ENCODE measurements at places on chromosomes 3 and 15.

DNA sequence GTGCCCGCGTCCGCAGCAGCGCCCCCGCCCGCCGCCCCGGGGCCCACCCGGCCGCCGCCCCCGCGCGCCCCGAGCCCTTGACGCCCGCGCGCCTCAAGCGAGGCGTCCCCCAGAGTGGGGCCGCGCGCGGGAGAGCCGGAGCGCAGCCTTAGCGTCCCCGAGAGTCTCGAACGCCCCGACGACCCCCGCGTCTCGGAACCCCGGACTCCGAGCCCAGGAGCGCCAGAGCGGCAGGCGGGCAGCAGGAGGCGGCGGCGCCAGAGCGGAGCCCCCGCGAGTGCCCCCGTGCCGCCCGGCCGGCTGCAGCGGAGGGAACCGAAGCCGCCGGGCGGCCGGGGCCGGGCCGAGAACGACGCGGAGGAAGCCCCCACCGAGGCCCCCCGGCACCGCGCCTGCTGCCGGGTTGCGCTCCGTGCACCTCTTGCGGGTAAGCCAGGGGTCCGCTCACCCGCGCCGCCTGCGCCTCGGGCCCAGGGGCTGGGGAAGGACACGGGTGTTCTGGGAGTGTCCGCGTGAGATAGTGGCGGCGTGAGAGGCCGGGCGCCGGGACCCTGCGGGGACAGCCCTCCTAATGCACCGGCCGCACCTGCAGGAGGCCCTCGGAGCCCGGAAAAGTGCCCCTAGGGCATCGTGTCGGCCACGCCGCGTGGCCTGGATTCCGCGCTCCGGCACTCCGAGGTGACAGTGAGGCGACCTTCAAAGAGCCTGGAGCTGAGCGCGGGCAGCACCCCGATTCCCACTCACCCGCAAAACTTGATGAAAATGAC, 52.0 kb upstream of the ULK4 start:
- peak; percentile 14 for ATAC-seq

DNA sequence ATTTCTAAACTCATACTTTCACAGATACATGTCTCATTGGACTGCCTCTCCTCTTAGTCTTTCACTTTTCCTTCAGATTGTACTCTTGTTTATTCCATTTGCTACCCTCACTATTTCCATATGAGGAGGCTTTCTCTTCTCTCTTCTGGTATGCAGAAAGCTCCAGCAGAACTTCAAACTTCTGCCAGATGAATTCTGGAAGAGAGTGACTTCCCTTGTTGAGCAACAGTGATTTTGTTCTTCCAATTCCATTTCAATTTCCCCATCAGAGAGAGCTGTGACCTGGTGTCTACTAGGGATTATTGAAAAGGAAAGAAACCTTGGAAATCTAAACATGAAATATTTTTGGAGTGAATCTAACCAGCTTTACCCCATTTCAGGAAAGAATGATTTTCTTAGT, 523.2 kb upstream of the ZNF717 start:
- no peak for ATAC-seq

- no peak for ATAC-seq
Measured at GRCh38 chr3:23952646-23953045, 7.6 kb downstream of the NR1D2 start.

DNA sequence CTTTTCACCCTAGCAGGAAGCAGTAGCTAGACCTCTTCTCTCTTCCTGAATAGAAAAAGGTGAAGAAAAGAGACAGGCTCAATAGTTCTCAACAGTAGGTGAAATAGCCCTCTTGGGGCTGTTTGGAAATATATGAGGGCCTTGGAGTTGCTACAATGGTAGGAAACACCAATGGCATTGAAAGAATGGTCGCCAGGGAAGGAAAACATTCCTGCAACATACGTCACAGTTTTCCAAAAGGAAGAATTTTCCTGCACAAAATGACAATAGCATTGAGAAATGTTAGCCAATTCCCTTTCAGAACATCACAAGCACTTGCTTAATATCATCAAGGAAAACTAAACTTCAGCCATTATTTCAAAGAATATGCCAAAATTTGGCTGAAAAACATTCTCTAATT, 484.5 kb downstream of the IGSF11 start:
- no peak for ATAC-seq

GRCh38 chr15:46266661-46267060, 631.8 kb downstream of the SQOR start:
- ATAC-seq = no peak

DNA sequence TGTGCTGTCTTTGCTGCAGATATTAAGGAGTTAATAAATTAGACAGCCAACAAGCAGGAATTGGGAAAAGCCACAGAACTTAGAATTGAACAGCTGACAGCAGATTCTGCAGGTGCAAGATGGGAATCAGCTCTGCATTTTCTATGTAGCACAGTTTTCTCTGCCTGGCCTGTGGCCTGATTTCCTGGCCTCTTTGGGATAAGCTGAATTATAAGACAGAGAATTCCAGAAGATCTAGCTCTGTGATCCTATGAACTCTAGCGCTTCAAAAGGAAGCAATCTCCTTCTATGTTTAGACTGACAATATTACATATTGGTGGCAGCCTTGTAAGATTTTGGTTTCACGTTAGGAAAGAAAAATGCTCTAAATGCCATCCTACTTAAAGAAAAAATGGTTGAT, 24.0 kb upstream of the SOX2 start:
- no peak for ATAC-seq

DNA sequence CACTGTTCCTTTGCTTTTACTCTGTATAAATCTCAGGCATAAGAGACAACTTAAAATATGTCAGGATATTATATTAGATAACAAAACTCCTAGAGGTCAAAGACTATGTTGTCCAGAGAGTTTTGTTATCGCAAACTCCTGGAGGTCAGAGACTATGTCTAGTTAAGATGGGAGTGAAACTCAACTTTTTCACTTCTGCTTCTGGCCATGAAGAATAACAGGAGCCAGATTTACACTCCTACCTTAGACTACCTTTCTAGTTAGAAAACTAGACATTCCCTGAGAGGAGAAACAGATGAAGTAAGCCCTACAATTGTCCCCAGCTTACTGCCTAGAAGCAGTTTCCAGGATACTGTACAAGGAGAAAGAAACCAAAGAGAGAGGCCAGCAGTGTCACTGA, 255.4 kb upstream of the UBE2E1 start:
- ATAC-seq = no peak

GRCh38 chr3:11622586-11623550, 20.8 kb downstream of the VGLL4 start:
- no peak for ATAC-seq

DNA sequence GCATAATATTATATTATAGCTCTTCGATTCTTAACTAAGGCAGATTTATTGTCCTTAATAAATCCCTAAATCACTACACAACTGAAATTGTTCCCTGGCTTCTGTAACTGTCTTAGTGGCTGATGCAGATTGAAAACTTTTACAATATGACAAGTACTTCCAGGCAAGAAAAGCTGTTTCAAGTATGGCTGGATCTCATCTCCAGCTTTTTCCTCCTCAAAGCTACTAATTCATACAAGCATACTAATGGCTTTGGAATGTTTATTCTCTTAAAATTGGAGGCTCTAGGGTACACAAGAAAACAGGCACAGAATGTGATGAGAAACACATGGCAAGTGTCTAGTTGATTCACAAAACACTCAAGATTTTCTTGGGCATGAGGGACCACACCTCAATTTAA, 351.5 kb upstream of the ICE2 start:
- ATAC-seq = no peak
